ENCODE measurements at places on chromosomes 4 and X. TPM values are rescaled to one million over a fixed set of nuclear protein-coding genes. Genes with fewer than 3 reads are reported as not detected.

PAGE5 gene
- total RNA-seq: 0.66 TPM

ATOH1 gene
- not detected for total RNA-seq

NXF2B gene
- total RNA-seq: not detected

KLHL34 gene
- total RNA-seq: not detected

PAGE4 gene
- total RNA-seq: not detected

FGFR3 gene
- total RNA-seq: 0.33 TPM

CASP6 gene
- 33.5 TPM for total RNA-seq

GRCh38 chr4:99710681-99711345 is 53.2 kb upstream of the C4orf54 start:
- peak; percentile 31 for DNase-seq

DNA sequence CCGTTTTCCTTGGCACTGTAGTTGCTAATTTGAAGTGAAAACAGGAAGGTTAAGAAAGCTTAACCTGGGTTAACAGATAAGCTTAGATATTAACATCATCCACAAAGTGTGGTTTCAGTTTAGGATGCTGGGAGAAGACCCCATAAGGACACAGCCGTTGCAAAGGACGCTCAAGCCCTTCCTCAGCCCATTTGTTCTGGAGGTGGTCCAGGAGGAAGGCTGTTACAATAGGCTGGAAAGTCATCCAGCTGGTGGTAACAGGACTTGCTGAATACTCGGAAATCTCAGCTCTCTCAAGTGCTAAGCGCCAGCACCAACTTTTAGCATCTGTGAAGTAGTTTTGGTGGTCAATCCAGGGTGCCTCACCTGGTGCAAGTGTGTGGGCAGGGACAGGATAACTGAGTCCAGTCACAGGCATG is 14.2 kb downstream of the CHST7 start:
- peak; percentile 44 for DNase-seq

GRCh38 chrX:12975991-12976558 is 1.2 kb downstream of the TMSB4X start:
- DNase-seq: peak; percentile 54

DNA sequence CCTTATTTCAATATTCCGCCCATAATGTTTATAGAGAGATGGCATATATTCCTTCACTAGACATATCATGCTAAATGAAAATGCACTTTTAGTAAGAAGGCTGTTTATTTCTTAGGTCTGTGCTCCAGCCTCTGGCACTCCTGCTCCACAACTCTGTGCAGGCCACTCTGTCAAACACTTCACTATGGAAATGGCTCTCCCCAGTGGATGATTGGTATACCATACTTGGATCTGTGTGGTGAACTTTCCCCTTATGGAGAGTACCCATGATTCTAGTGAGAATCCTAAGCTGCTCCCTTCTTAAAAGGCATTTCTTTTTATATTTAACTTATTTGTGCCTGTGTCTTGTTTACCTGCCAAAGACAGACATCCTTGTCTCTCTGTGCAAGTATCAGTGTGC is 480.1 kb upstream of the GALNT7 start:
- no peak for DNase-seq

DNA sequence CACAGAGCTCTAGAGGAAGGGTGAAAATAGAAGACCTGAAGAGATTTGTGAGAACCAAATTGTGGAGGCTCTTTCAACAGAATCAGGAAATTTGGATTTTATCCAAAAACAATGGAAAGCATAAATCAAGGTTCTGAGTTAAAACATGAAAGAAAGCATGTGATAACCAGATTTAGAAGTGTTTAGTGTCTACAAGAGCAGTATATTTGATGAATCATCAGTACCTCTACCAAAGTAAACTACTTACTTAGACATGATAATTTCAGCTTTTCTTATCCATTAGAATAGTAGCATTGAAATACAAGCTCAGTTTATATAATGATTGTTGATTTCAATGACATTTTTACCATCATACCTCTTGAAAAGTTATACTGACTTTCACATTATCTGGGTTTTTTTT is 25.9 kb upstream of the INTU start:
- peak; percentile 6 for DNase-seq

GRCh38 chr4:79576429-79576753 is 168.4 kb upstream of the GK2 start:
- peak; percentile 23 for DNase-seq

DNA sequence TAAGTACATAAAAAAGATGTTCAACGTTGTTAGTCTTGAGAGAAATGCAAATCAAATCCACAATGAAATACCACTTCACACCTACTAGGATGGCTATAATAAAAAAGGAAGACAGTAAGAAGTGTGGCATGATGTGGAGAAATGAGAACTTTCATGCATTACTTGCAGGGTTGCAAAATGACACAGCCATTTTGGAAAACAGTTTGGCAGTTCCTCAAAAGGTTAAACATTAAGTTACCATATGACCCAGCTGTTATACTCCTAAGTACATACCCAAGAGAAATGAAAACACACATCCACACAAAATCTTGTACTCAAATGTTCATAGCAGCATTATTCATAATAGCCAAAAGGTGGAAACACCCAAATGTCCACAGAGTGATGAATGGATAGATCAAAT is 25.8 kb upstream of the LIMCH1 start:
- DNase-seq: no peak

GRCh38 chr4:46667790-46668189 is 241.3 kb downstream of the COX7B2 start:
- DNase-seq: no peak

DNA sequence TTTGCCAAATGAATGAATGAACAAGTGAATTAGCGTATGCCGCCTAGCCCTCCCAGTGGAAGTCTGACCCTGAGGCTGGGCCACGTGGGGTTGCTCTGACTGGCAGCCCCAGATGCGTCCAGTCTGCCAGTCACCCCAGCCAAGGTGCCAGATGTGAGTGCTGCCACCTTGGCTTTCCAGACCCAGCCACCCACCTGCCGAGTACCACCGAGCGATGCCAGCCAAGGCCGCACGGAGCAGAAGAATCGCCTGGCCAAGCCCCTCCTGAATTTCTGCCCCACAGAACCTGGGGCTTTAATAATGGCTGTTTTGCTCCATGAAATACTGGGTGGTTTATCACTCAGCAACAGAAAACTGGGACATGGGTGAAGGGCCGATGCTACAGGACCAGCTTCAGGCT is 59.3 kb downstream of the ADRA2C start:
- DNase-seq: no peak

- DNase-seq: no peak
Observed at GRCh38 chr4:186617921-186618320, 62.6 kb upstream of the MTNR1A start.

Data from fibroblast of lung (primary cell).